ENCODE measurements at places on chromosomes 11 and 22. TPM values are rescaled to one million over a fixed set of nuclear protein-coding genes. Genes with fewer than 3 reads are reported as not detected.

- DNase-seq: no peak
Measured at GRCh38 chr11:131392528-131393255, 22.3 kb downstream of the NTM start.

- no peak for DNase-seq
Measured at GRCh38 chr11:1163911-1164735, 6.4 kb downstream of the MUC5AC start.

- no peak for DNase-seq
Measured at GRCh38 chr11:85810871-85811611, at the start of gene SYTL2. SYTL2 (minus strand) TSS chr11:85811141; CDS start chr11:85757725, 53,416 bp downstream.

GRCh38 chr11:57483562-57483918, 23.2 kb downstream of the RTN4RL2 start:
- no peak for DNase-seq

The HBE1 gene
- 85.4 TPM for polyA plus RNA-seq

- DNase-seq: no peak
Measured at GRCh38 chr11:119641983-119642745, 86.8 kb downstream of the NECTIN1 start.

DNA sequence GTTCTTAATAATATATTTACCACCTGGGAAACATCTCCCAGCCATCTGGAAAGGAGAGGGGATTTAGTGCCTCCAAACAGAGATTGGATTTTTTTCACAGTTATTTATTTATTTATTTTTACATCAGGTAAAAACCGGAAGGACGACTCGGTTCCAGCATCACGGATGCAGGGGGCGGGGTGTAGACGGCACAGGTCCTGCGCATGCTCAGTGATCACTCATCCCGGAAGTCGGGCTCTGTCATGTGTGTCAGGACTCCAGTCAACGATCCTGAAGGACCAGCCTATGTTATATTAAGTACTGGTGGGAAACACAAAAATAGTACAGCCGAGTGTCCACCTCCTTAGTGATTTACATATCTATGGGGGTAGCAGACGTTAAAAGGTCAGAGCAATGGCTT, 467.6 kb downstream of the NTM start:
- DNase-seq: no peak

The MARK2 gene
- 17.4 TPM for polyA plus RNA-seq

- DNase-seq: no peak
Measured at GRCh38 chr11:11220786-11221185, 132.3 kb downstream of the CSNK2A3 start.

DNA sequence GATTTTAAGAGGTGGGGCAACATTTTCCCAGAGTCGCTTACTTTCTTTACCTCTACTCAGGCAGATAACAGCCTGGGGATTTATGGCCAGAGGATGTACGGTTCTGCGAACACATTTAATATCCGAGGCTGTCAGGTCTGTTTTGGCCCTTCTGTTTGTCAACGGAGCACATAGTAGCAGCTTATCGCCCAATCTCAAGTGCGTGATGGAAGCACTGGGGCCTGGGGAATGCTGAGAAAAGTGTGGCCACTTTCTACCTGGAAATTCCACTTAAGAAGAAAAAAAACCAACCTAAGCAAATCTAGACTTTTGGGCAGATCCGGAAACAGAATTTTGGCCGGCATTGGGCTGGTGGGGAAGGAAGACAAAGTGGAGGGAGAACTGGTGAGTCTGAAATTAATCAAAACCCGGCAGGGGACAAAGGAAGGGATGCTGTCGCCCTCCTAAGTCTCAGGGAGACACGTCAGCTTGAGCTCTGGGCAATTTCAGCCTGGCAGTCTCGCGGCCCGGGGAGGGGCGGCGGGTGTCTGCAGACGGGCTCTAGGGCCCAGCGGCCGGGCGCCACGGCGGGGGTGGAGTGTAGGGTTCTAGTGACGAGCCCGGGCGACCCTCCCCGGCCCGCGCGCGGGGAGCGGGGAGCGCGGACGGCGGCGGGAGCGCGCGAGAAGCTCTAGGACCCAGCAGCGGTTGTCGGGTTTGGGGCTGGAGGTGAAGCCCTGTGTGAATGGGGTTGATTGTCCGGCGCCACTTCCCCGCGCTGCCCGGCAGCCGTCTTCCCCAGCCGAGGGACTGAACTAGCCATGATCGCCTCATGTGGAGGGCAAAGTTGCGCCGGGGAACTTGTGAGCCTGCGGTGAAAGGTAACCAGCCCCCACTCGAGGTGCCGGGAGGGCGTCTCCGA, at the start of gene AMOTL1:
Gene AMOTL1, plus strand, starts transcription at position 656 of the 901 bp plus-strand sequence. Its CDS starts 156 bp downstream, at position 812.
- peak; percentile 89 for DNase-seq

DNA sequence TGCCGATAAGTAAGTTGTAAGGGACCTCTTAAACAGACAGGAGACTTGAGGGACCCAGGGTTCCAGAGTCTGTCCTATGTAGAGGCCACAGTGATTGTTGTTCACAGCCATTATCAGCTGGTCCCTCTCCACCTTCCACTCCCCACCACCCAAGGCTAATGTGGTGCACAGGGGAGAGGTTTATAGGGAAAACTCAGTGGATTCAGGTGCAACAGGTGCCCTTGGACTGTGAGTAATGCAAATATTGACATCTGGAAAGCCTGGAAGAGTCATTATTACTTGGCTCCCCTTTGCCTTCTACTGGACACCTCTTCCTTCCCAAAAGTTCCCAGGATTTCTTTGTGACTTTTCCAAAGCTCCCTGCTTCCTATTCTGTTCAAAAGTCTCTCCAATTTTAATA, 441.1 kb upstream of the CCDC90B start:
- DNase-seq: no peak

The OR5B21 gene
- polyA plus RNA-seq: not detected

DNA sequence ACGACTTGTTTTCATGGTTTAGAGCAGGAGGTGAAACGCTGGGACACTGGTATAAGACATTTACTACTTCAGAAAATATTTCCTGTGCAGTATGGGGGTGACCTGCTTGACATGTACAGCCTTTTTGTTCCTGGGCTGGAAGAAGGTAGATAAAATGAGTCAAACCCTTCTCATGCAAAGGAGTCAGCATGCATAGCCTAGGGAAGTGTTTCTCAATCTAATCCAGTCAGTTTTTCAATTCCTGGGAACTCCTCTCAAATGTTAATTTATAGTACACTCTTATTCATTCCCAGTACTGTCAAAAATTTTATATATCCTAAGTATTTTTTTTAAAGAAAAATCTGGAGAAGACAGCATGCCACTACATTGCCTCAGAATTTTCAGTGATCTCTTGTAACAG, 154.7 kb upstream of the GUCY1A2 start:
- DNase-seq: no peak

The OSBP2 gene
- polyA plus RNA-seq: 4.5 TPM

The BATF2 gene
- 1.2 TPM for polyA plus RNA-seq

- DNase-seq: no peak
Measured at GRCh38 chr11:84819128-84819527, 808.0 kb downstream of the DLG2 start.

GRCh38 chr11:76734456-76735420, 48.4 kb upstream of the TSKU start:
- no peak for DNase-seq

DNA sequence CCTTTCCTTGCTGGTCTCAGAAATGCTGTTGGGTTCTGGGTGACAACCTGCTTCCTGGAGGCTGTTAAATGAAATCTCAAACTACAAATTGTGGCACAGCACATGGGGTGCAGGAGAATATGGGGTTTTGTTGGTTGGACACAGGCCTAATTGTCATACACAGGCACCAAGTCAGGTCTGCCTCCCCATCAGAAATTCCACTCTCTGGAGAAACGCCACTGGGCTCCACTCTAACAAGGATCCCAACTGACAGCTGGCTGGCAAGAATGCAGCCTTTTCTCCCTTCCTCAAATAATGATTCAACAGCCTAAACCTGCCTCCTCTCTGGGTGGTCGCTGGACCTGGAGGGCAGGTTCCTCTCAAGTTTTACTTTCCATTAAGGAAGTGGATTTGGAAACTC, 177.8 kb upstream of the NARS2 start:
- DNase-seq: no peak

DNA sequence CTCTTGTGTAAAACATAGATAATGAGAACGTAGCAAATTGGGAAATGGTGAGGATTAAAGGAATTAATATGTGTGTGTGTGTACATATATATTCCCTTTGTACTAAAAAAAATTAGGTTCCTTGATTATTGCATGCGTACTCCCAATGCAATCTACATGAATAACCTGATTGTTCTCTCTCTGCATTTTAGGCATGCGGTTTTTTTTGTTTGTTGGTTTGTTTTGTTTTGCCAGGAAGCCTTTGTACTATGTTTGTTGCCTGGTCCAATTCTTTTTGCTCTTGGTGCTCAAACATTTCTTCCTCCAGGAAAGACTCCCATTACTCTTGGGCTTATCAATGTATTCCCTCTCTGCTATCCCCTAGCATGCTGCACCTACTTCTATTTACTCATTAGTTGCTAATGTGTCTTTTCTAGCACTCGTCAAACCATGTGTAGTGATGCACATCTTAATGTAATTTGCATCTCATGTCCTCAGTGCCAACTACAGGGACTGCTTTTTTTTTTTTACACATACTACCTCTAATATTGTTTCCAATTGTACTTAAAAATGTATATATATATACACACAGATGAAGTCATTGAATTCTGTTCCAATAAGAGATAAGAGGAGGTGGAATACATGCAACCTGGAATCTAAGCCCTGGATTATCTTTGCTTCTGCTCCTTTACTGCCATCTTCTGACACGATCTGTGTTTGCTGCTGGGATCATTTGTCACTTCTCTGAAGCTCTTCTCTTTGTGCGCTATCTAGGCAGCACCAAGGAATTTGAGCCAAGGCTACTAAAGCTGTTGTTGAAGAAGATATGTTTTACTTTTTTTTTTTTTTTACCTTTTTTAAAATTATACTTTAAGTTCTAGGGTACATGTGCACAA, 197.2 kb upstream of the ANO3 start:
- DNase-seq: peak; percentile 24

The DRD2 gene
- not detected for polyA plus RNA-seq

The OR51F1 gene
- polyA plus RNA-seq: not detected
